ENCODE measurements at places on chromosomes 2 and 18.

DNA sequence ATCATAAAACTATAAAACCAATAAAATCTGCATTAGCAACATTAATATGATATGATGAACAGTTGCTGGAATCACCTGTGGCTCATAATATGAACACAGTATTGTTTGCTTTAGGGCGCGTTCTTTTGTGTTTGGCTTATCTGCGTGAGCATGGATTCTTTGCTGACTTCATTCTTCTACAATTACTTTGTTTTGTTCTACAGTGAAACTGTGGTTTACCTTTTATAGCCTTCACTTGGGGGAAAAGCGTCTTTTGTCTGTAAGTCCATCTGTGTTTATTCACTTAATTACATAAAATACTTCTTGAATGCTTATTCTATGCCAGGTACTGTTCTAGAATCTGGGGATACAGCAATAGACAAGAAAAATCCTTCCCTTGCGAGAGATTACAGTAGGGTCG lies 74.0 kb upstream of the SEC11C start:
- DNase-seq = no peak

- peak; percentile 64 for DNase-seq
Measured at GRCh38 chr18:9475643-9476591, 604 bp downstream of the RALBP1 start.

GRCh38 chr18:21761471-21762115 lies 21.0 kb downstream of the MIB1 start:
- no peak for DNase-seq

GRCh38 chr2:220513573-220514288 lies 886.3 kb downstream of the SLC4A3 start:
- DNase-seq = no peak

- no peak for DNase-seq
Measured at GRCh38 chr2:241173557-241173956, 14.9 kb upstream of the ANO7 start.

DNA sequence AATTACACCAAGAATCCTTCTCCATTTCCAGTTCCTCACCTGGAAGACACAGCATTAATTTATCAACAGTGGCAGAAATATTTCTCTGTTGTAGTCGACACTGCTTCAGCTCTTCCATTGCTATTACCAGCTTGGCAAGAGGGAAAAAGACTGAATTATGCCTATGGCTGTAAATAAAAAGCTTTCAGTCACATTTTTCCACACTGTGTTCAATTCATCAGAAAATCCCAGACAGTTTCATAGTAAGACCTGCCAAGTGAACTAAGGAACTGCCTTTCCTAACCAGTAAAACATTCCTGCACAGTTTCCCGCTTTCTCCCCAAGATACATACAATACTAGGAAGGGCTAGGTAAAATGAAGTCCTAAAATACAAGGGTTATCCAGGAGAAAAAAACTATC lies 94.7 kb downstream of the EXOC6B start:
- DNase-seq = no peak

GRCh38 chr2:153072077-153072476 lies 353.7 kb downstream of the ARL6IP6 start:
- no peak for DNase-seq
